ENCODE measurements at places on chromosomes 16 and 17. TPM values are rescaled to one million over a fixed set of nuclear protein-coding genes. Genes with fewer than 3 reads are reported as not detected.

CHD9NB gene
- total RNA-seq: 3.8 TPM

NPIPA7 gene
- 1.3 TPM for total RNA-seq

CD300LD gene
- total RNA-seq: not detected

MT1F gene
- 17.6 TPM for total RNA-seq

ZNF629 gene
- 14.0 TPM for total RNA-seq

CACNA1G gene
- total RNA-seq: 3.3 TPM

ABHD15 gene
- total RNA-seq: 27.6 TPM

CCDC57 gene
- 8.4 TPM for total RNA-seq

GP1BA gene
- not detected for total RNA-seq

SLC16A3 gene
- total RNA-seq: 677 TPM

EXOC3L1 gene
- not detected for total RNA-seq

APOBR gene
- not detected for total RNA-seq

SLC6A2 gene
- total RNA-seq: not detected

All from Caki2 (cell line).